ENCODE measurements at places on chromosomes 11 and 22.

DNA sequence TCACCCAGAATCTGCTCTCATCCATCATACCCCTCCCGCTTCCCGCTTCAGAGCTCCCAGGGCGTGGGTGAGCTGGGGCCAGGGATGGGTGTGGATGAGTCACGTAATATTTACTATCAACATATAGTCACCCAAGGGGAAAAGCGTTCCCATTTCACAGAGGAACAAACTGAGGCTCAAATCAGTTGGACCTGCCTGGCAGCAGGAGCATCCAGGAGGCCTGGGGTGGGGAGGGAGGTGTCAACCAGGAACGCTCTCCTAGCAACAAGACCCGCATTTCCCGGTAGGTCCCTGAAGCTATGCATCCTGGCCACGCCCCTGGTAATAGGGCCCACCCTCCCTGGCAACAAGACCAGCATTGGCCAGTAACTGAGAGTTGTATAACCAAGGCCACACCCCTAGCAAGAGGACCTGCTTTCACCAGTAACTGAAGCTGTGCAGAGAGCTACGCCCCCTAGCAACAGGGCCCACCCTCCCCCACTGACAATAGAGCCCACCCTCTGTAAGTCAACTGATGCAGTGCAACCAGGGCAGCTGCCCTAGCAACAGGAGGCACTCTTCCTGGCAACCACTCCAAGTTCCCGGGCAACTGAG, 32.7 kb upstream of the TXNRD2 start:
- peak; percentile 24 for DNase-seq

DNA sequence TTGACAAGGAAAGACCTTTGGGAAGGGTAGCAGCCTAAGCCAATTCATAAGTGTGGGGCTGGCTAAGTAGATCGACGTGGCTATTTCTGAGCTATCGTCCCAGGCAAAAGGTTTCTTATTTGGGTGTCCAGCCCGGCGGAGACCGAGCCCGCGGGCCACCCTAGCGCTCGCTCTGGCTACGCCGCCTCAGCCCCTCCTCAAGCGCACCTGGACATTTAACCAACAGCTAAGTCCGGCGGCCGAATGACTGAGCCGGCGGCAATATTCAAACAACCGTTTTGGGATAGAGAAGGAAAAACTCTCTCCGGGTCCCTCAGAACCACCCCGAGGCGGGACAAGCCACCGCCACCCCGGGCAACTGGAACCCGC, 457 bp downstream of the RNF141 start:
- peak; percentile 14 for DNase-seq

DNA sequence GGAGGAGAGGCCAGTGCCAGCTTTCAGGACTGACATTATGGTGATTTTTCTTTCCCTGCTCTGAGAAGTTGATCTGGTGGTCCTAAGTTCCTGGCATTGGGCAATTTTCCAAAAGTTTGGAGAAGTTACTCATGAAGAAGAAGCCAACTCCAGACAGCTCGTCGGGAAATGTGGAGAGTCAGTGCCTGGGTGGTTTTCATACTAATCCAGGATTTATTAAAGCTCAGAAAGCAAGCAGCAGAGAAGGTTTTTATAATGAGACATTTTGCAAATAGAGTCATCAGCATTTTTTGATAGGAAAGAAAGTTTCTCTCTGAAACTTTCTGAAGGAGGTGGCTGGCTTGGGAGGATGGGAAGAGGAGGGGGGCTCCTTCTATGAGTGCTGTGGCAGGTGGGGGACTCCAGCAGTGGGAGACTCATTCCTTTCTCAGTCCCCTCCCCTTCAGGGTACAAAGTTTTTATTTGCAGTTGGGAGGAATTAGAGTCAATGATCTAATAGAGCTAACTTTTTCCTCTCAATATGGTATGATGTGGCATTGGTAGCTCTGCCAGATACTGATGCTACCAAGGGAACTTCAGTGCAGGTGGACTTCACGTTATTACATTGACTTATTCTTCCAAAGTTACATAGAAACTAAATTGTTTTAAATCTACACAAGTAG, 55.4 kb downstream of the LIF start:
- DNase-seq, result no peak

- no peak for DNase-seq
Measured at GRCh38 chr22:17243524-17243923, 24.3 kb upstream of the ADA2 start.

DNA sequence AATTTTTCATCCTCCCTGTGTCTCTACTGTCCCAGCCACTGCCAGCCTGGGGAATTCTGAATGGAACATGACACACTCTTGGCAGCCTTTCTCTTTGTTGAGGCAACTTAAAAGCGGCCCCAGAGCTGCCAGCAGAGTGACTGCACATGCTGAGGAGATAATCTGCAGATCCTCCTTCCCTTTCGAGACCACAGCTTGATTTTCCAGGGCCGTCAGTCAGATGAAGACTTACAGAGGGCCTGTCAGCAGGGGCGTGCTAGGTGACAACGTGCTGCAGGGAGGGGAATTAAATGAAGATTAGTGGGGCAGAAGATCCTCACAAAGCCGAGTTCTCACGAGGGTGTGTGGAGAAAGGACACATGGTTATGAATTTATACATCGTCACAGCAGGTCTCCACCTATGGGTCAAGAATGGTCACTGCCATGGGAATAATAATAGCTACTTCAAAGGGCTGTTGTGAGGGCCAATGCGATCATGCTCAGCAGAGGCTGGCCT, 193.5 kb upstream of the PITPNB start:
- peak; percentile 58 for DNase-seq

DNA sequence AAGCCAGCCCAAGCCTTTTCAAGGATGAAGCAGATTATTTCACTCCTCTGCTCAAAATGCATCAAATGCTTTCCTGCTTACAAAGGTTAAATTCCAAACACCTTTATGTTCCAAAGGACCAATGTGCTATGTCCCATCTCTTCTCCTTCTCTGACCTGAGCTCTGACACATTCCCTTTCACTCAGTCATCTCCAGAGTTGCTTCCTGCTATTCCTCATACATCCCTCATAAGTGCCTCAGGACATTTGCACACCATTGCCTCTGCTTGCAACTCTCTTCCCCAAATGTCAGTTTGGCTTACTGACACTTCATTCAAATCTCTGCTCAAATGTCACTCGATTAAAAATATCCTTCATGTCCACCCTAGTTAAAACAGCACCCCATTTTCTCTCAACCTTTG, 53.3 kb upstream of the BMAL1 start:
- no peak for DNase-seq

DNA sequence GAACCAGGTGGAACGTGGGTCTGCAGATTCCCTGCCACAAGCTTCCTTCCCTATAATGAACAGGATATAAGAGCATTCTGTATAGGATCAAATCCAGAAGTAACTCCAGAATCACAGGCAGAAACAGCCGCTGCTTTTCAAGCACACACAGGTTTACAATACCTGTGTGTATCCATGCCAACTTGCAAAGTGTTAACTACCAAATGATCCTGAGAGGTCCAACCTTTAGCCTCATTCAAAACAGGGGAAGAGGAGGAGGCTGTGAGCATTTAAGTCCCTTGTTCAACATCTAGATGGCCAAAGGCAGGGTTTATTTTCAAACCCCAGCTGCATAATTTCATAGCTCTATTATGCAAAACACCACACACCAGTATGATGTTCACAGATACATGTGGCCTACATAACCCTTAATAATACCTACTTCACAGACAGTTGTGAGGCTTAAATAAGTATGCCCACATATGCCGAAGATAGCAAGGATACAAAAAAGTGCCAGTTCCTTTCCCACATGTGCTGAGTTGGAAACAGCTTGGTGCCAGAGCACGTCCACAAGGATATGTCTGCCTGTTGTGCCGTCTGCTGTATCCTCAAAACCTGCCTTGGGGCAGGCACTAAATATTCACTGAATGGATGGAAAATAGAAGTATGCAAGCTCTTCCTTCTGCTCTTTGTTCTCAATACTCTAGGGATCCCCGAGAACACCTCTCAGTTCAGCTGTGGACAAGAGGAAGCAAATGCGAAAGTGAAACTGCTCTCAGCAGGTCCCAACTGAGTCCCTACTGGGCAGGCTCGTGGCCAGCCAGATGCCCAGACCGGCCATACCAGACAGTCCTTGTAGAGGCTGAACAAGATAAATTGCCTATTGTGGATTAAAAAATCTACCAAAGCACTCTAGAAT, 66.8 kb downstream of the LARGE1 start:
- DNase-seq, result no peak

DNA sequence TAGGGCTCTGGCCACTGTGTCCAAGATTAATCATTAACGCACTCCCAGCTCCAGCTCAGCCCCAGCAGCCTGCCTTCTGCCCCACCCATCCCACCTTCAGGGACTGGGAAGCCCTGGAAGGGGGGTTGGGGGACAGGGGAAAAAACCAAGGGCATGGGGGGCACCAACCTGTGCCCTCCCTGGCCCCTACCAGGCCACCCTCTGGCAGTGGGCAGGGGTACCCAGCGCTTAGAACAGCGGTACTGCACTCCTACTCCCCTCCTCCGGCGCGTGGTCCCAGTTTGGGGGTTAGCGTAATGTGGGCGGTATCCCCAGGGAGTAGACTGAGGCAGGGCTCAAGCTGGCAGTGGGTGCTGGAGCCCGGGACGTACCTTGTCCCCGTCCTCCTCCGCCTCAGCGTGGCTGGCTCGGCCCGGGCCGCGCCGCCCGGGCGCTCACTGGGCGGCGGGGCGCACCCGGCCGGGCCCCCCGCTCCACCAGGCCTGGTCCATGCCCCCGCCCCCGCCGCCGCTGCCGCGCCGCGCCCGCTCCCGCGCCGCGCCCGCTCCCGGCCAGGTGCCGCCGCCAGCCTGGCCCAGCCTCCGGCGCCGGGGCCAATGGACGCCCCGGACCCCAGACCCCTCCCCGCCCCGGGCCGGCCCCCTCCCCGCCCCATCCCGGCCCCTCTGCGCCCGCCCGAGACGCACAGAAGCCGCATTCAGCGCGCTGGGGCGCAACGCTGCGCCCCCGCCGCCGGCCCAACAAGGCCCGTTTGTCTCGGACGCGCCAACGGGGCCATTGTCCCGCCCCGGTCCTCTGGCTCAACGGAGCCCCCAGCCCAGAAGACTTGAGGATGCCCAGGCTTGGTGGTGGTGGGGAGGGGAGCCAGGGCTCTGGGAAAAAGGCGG, at the start of gene GAL3ST1:
Gene GAL3ST1 (minus strand): TSS at position 571 of the 887 bp plus-strand sequence. CDS start 17,273 bp downstream, outside the sequence.
- DNase-seq, result no peak

DNA sequence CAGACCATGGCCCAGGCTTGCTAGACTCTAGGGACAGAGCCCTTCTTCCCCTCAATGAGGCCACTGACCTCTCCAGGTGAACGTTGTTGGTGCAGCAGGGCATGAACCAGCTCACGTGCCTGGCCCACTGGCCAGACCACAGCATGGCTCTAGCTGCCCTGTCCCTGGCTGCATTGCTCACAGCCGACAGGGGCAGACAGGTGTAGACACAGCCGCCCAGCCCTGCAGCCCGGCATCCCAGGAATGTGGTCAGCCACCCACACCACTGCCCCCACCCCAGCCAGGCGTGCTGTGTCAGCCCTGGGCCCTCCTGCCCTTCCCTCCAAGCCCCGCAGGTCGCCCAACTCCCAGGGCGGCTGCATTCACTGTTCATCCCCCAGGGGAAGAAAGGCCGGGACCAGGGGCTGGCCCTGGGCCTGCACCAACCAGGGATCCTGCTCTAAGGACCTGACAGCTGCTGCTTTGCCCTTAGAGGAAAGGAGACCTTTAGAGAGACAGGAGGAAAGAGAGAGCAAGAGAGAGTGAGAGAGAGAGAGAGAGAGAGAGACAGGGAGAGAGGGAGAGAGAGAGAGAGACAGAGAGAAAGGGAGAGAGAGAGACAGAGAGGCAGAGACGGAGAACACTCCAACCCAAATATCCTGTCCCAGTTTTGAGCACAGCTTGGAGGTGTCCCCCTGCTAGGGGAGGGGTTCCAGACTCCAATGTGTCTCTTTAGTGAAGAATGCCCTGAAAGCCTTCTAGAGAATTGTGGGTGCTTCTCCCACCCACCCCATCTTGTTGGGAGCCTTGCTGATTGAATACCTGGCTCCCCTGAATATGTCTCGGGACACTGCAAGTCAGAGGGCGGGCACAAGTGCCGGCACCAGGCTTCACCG, 44.2 kb upstream of the LINC01488 start:
- no peak for DNase-seq

DNA sequence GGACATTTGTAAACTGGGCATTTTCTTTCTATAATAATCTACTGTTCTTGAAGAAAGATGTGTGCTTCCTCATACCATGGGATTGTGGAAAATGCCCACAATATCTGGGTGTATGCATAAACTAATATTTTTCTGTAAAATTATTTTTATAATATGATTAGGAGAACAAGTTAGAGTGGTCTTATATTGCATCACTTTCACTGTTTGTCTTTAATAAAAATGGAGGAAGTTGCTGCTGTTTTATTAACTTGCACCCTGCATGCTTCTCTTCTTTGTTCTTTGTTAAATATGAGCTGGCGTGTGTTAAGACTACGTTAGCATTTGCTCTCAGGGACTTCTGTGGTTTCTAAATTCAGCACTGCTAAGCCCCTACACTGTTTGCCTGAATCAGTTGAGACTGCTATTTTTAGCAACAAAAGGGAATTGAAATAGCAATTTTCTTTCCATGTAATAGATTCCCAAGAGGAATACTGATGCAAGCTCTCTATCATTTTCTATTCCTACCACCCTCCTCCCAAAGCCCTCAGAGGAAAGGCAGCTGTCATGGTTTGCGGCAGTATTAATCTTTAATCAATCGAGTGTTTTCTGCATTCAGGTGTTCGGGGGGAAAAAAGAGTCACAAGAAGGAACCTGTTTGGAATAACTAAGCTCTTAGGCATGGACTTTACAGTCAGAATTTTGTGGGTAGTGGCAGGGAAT, 56.1 kb downstream of the HSD17B12 start:
- peak; percentile 61 for DNase-seq

DNA sequence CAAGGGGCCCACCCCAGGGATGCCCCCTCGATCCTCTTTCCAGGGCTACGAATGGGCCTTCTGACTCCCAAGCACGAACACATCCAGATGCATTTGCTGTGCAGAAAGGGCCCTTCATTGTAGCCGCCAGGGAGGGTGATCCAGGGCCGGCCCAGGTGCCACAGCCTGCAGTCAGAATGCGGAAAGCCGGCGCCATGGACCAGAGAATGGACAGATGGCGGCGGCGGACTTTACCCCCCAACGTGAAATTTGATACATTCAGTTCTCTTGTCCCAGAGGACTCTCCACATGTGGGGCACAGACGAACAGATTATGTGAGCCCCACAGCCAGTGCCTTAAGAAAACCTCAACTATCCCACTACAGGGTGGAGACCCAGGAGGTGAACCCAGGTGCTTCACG, 87.2 kb downstream of the KIAA1671 start:
- DNase-seq, result no peak

- DNase-seq, result no peak
Measured at GRCh38 chr11:19400296-19400695, 159.6 kb upstream of the E2F8 start.

DNA sequence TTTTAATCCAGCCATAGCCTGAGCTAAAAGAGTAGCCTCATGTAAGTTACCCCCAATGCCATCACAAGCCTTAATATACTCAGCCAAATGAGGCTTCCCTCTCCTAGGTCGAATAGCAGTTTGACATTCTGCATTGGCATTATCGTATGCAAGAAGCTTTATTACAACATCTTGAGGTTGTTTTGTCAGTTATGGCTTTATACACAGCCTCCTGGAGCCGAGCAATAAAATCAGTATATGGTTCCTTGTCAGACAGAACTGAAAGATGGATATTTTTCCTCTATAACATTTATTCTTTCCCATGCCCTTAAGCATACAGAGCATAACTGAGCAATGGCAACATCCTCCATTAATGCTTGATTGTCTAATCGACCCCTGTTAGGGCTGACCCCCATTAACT, 5.4 kb upstream of the DNAJB13 start:
- no peak for DNase-seq
